Nasal cavity respiratory epithelium epithelial cell of viscerocranial mucosa (primary cell): ENCODE measurements at places on chromosomes 12 and 14. TPM values are rescaled to one million over a fixed set of nuclear protein-coding genes. Genes with fewer than 3 reads are reported as not detected.

SMOC1 gene
- 4.3 and 13.7 TPM in 2 replicates for total RNA-seq

GPR132 gene
- total RNA-seq: under 0.01 and 0.21 TPM in 2 replicates

NOXRED1 gene
- total RNA-seq: 0.34 and 0.50 TPM in 2 replicates

TUNAR gene
- total RNA-seq: not detected in 2 replicates

CD63 gene
- 605 and 1,092 TPM in 2 replicates for total RNA-seq

CLEC4E gene
- total RNA-seq: not detected in 2 replicates

TCL1A gene
- not detected in 2 replicates for total RNA-seq

GMFB gene
- total RNA-seq: 72.3 and 83.4 TPM in 2 replicates

TRMT61A gene
- total RNA-seq: 10.9 and 18.7 TPM in 2 replicates

TSHR gene
- not detected in 2 replicates for total RNA-seq

ARHGDIB gene
- total RNA-seq: 0.68 and 4.8 TPM in 2 replicates

RASSF9 gene
- 1.7 and 5.5 TPM in 2 replicates for total RNA-seq

OR6C2 gene
- not detected in 2 replicates for total RNA-seq

PTCSC3 gene
- total RNA-seq: not detected in 2 replicates

CPNE6 gene
- total RNA-seq: not detected in 2 replicates

FAM222A gene
- 0.21 and 0.34 TPM in 2 replicates for total RNA-seq

TAS2R42 gene
- not detected in 2 replicates for total RNA-seq

PTPN21 gene
- 5.8 and 13.4 TPM in 2 replicates for total RNA-seq

PSMC6 gene
- 80.0 and 113 TPM in 2 replicates for total RNA-seq

VPS33A gene
- 19.1 and 23.0 TPM in 2 replicates for total RNA-seq

CLEC2A gene
- not detected in 2 replicates for total RNA-seq

TMTC1 gene
- 7.9 and 38.8 TPM in 2 replicates for total RNA-seq

ZNF140 gene
- 37.3 and 43.2 TPM in 2 replicates for total RNA-seq

TAS2R9 gene
- 0.14 TPM in 1 of 2 replicates, not detected in the other for total RNA-seq
